Hypothalamus (tissue), 51 donors: ENCODE measurements at places on chromosomes 7 and 10.
A peak's percentile ranks its signal among the peaks of the same experiment; 100 is the strongest.

- DNase-seq = no peak
Measured at GRCh38 chr7:52928591-52928990, 106.8 kb upstream of the POM121L12 start.

DNA sequence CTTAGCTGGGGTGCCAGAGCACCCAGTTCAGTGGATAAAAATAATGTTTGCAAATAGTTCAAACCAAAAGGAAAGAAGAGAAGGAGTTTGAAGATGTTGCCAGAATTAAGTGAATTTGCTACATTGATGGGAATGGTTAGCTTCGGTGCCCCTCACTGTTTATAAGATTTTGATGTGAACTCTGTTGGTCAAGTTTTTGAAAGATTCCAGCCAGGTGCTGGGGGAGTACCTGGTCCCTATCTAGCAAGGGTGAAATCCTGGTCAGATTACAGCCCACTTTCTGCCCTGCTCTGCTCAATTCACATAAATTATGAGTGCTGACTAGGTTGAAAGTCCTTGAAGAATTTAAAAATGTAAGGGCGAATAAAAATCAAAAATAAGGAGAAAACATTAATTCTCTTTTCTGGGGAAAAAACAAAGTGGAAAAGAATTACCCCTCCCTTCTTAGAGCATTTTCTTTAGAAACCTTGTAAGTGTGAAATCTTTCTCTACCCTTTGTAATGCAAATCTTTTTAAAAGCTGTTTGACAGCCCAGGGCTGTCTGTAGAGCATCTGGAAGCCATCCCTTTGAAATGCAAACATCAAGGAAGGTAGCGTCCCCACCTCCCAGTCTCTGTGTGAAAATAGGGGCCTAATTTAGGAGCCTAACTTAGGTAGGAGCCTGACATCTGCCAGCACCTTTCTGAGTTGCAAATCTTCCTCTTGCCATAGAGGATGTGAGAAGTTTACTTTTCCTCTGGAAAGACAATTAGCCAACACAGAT, 1.4 kb upstream of the GIMAP5 start:
- no peak for DNase-seq

- DNase-seq = no peak
Measured at GRCh38 chr7:94047956-94048355, 43.8 kb upstream of the BET1 start.

DNA sequence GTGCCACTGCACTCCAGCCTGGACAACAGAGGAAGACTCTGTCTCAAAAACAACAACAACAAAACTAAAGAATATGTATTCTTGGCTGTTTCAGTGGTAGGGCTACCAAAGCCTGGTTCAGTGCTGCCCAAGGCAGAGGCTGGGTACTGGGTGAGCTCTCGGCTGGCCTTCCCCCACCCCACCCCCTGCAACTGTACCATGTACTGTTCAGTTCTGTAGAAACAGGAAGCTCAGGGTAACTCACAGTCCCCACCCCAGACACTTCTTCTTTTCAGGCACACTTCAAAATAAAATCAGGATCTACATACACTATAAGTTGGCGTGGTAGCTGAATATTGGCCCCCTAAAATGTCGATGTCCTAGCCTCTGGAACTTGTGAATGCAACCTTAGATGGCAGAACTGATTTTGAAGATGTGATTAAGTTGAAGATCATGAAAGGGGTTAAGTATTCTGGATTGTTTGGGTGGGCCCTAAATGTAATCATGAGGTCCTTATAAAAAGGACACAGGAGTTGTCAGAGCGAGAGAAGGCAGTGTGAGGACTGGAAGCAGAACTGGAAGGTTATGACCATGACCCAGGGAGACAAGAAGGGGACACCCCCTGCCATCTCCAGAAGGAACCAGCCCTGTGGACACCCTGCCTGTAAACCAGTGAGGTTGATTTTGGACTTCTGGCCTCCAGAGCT, 31.2 kb downstream of the TBXAS1 start:
- peak; percentile 4 for DNase-seq

GRCh38 chr7:149284343-149284742, 22.3 kb downstream of the ZNF783 start:
- DNase-seq = no peak

GRCh38 chr7:36726806-36727503, 2.7 kb upstream of the AOAH start:
- DNase-seq = no peak

- no peak for DNase-seq
Measured at GRCh38 chr7:150466477-150466876, 16.0 kb downstream of the GIMAP8 start.

DNA sequence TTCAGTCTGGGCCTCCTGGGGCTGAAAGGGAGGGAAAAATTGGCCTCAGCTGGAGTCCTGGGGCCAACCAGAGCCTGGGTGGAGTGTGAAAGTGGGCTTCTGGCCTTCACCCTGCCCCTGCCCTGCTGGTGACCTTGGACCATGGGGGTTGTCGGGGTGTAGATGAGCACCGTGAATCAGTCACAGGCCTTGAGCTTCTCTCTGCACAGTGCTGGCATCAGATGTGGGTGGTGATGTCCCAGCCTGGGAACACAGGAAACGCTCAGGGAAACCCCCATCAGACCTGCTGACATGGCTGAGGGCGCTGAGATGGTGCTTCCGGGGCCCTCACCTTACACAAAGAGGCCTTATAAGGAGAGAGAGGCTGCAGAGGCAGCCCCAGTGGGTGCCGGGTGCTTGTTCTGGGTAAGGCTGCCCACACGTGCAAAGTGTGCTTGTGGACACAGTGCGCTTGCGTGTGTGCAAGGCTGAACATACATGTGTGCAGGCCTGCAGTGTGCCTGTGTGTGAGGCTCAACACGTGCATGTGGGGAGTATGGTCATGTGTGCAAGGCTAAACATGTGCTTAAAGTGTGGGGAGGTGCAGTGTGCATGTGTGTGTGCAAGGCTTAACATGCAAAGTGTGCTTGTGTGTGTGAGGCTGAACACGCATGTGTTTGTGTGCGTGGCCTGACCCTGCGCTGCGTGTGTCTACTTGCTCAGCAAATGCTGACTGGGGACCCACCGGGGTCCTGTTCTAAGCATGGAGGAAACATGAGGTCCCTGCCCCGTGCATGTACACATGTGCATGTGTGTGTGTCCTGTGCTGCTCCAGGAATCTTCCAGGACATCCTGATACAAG, 6.5 kb downstream of the ARPC1B start:
- no peak for DNase-seq

- no peak for DNase-seq
Measured at GRCh38 chr10:86483664-86484063, 37.9 kb downstream of the WAPL start.

DNA sequence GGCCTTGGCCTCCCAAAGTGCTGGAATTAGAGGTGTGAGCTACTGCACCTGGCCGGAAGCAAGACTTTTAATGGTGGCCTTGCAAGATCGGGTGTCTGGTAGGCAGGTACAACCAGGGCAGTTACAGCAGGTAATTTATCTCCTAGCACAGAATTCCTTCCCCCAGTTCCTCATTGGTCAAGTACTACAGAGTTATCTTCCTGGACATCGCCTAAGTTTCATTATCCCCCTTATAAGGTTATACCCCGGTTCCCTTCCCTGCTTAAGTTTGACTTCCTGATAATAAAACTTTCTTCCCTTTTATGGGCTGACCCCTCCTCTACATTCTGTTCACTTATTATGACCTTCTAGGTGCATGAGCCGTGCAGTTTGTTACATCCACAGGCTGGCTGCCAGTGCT, 19.0 kb upstream of the CYP3A43 start:
- no peak for DNase-seq

- no peak for DNase-seq
Measured at GRCh38 chr7:26156451-26157420, 4.7 kb downstream of the NFE2L3 start.

- no peak for DNase-seq
Measured at GRCh38 chr7:7681191-7681935, 37.0 kb downstream of the RPA3 start.
